ENCODE measurements at places on chromosomes 3 and 15. TPM values are rescaled to one million over a fixed set of nuclear protein-coding genes. Genes with fewer than 3 reads are reported as not detected.

The PAQR5 gene
- total RNA-seq = 1.5 TPM

The SH2D7 gene
- not detected for total RNA-seq

The RBP2 gene
- not detected for total RNA-seq

The ROPN1 gene
- total RNA-seq = not detected

The CPN2 gene
- total RNA-seq = not detected

The PML gene
- 25.0 TPM for total RNA-seq

The CRYBG3 gene
- 28.4 TPM for total RNA-seq

The SERINC4 gene
- total RNA-seq = not detected

The KLHL6 gene
- under 0.01 TPM for total RNA-seq

The WNT7A gene
- total RNA-seq = not detected

The GOLGA8S gene
- total RNA-seq = under 0.01 TPM

The DMXL2 gene
- 36.0 TPM for total RNA-seq

The ATP13A5 gene
- total RNA-seq = not detected

The CHST13 gene
- total RNA-seq = not detected

The GABRG3 gene
- total RNA-seq = not detected

The TMEM40 gene
- not detected for total RNA-seq

The GOLGA6A gene
- not detected for total RNA-seq

The GOLGA6D gene
- not detected for total RNA-seq

The GOLGA8T gene
- not detected for total RNA-seq

The CYP8B1 gene
- total RNA-seq = not detected

The XIRP1 gene
- not detected for total RNA-seq

The PAK6 gene
- under 0.01 TPM for total RNA-seq

The HYAL1 gene
- total RNA-seq = 0.66 TPM

The HEMK1 gene
- total RNA-seq = 30.0 TPM

The MYNN gene
- total RNA-seq = 28.3 TPM

The ARL14 gene
- not detected for total RNA-seq

The GAP43 gene
- total RNA-seq = 0.50 TPM

The ZNF770 gene
- total RNA-seq = 53.1 TPM

The MINAR1 gene
- 0.66 TPM for total RNA-seq

The WNT5A gene
- total RNA-seq = 4.4 TPM

The TEX55 gene
- not detected for total RNA-seq

The CCDC9B gene
- 46.2 TPM for total RNA-seq

The TNNC1 gene
- total RNA-seq = 0.33 TPM

The PYGO1 gene
- 10.6 TPM for total RNA-seq

The RAD51 gene
- total RNA-seq = 11.0 TPM

The HGD gene
- not detected for total RNA-seq

The FAM3D gene
- total RNA-seq = not detected

The SLC2A2 gene
- total RNA-seq = not detected
